GM12864 (cell line): ENCODE measurements at places on chromosomes 13 and 19.

DNA sequence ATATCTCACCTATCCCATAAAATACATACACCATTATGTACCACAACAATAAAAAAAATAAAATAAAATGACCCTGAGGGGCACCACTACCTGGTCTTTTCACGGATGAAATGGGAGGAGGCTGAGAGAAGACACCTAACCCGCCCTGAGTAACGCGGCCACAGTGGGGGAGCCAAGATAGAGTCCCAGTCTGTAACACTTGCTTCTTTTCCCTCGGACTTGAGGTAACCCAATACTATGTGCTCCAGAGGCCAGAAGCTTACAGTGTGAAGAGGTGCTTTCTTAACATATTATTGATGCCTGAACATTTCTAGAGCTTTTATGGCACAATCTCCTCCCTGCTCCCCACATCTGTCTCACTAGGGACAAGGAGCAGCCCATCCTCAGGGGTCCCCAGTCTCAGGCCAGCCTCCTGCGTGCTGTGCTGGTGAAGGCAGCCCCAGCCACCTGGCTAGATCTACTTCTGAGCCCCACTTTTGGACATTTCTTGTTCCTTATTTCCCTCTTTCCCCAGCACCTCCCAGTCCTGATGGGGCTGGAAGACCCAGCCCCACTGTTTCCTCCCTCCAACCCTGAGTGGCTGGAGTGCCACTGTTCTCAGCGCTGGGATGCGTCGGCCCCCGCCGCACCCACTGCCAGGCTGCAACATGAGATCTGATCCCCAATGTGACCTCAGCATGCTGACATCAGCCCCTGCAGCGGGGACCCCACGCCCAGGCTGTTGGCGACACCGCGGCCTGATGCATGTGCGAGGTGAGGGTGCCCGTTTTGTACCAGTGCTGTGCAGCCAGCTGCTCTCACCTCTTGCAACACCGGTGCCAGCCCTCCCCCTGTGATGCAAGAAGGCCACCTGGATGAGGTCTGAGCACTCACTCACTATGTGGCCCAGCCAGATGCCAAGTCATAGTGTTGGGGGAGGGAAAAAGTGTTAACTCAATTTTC is 143.3 kb downstream of the DCLK1 start:
- no peak for DNase-seq

DNA sequence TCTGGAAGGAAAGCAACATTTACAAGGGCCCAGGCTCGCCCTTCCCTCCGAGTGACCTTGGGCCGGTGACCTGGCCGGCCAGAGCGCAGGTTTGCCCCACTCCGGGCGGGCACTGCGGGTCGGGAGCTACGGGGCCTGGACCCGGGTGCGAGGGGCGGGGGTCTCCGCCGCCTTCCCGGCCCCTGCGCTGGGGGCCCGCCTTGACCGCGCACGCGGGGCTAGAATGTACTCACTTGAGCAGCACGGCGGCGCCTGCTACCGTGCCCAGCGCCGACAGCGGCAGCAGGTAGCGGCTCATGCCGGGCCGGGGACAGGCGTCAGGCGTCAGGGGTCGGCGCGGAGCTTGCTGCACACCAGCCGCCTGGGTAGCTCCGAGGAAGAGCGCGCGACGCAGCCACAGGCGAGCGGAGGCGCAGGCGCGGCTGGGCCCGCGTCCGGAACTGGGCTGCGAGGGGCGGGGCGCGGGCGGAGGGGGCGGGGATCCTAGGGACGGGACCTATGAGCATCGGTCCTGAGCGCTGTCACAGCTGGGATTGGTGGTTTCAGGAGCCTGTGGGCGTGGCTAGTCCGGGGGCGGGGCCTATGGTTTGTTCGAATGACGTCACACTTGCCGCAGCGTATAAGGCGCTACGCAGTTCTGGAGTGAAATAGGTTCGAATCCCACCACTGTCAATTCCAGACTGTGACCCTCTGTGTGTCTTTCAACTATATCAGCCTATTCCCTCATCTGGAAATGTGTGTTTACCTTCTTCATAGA is at the start of gene RDH13:
TSS of gene RDH13 (minus strand) at position 414 of the 757 bp plus-strand sequence. CDS start at position 298, 116 bp downstream.
- peak; percentile 90 for DNase-seq

- DNase-seq, result no peak
These were observed 709.0 kb upstream of the ARGLU1 start for GRCh38 chr13:107276936-107277335.

- DNase-seq, result peak; percentile 69
These were observed 90.2 kb downstream of the RAB20 start for GRCh38 chr13:110471156-110471832.

- no peak for DNase-seq
These were observed 4.9 kb upstream of the HTR2A start for GRCh38 chr13:46901721-46902120.

DNA sequence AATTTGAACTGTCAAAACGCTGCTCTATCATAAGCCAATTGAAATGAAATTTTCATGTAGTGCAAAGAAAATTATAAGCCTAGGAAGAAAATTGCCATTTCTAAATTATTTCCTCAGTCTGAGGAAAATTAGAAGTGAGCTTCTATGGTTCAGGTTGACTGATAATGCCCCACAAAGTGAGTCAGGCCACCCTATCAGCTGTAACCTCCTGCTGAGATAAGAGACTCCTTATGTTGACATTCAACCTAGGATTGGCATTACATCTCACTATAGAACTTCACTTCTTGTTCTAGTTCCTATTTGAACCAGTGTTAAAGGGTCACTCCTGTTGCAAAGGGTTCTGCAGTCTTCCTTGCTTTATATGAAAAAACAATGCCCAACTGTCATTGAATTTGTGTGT is 32.6 kb upstream of the RFC3 start:
- no peak for DNase-seq

DNA sequence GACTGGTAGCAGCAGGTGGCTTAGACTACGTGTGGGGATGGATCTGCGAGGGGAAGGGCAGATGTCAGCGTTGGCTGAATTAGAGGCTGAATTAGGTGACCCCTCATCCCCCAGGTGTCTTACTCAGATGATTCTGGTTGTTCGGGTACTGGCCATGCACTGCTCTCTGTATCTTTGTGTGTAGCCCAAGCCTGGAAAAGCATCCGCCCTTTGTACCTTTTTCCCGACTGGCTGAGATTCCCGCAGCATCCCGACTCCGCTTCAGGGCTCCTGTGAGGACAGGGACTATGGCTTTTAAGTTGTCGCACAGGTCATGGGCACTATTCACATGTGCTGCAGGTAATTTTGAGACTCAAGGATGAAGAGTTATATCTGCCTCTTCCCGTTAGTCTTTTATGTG is 7.2 kb downstream of the TFDP1 start:
- no peak for DNase-seq

GRCh38 chr19:43581467-43581866 is 5.9 kb downstream of the PINLYP start:
- no peak for DNase-seq

DNA sequence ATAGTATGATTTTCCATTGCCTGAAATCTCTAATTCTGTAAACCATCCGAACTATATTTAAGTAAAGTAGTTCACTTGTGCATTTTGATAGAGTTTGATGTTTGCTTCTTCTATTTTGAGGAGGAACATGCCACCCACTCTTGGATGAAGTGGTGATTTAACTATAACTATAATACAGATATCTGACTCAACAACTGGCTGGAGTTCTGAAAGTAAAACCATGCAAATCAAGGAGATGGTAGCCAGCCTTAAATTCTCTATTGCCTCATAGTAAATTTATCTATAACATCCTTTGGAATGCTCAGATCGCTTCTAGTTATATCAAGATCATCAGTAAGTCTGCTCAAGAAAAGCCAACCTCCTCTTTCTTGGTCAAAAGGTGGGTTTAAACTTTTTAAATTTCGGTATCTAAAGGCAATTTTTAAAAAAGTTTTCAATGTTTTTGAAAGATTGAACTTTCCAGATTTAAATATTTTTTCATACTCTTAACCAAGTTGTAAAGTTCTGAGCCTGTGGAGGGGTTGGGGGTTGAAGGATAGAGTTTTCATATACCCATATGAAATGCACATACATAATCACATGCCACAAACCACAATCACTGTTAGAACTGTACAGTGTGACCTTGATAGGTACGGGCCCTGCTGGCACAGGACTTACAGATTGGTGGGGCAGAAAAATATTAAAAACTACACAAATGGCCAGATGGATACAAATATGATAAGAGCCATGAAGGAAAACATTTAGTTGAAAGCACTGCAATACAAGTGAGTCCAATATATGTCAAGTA is 90.5 kb upstream of the RFC3 start:
- no peak for DNase-seq

DNA sequence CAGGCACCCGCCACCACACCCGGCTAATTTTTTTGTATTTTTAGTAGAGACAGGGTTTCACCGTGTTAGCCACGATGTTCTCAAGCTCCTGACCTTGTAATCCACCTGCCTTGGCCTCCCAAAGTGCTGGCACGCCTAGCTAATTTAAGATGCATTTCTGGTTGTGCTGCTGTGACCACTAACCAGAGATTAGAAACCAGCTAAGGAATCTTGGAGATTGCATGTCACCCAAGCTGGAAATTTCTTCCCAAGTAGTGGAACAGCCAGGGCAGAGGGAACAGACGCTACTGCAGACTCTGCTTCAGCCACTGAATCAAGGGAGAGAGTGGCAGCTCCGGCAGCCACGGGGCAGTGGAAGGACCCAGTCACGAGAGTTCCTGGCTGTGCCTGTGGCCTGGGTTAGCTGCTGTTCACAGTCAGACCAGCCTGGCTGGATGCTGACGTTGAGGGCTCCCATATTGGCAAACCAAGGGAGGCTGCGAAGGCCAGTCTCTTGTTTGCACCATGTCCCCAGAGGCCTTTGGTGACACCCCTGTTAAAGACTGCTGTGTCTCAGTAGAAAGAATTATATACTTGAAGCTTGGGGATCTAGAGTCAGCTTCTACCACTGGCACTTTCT is 7.9 kb downstream of the TPM4 start:
- DNase-seq, result no peak

GRCh38 chr19:17079710-17080439 is 4.3 kb downstream of the MYO9B start:
- peak; percentile 88 for DNase-seq

DNA sequence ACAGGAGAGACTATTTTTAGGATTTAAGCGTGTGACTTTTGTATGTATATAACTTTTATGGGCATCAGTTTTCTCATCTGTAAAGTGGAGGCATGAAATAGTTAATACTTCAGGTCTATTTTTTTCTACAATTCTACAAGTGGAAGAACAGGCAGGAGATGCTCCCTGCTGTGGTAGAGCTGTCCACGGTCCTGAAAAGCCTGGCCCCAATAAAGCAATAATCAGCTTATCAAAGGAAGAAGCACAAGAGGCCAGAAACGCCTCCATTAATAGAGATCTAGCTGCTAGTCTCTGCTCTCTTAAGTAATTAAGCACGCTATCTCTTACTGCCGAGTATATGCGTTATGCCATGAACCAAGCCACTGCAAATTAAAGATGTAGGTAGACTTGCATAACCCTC is 28.0 kb upstream of the WASF3 start:
- no peak for DNase-seq

GRCh38 chr19:37966211-37966661 is 59.2 kb downstream of the SIPA1L3 start:
- DNase-seq, result no peak

GRCh38 chr13:62593804-62594203 is 1178.2 kb upstream of the PCDH20 start:
- DNase-seq, result no peak

- no peak for DNase-seq
These were observed 1.6 kb upstream of the TPM4 start for GRCh38 chr19:16074488-16075365.

GRCh38 chr19:12623361-12624031 is 12.8 kb downstream of the ZNF791 start:
- no peak for DNase-seq

- DNase-seq, result no peak
These were observed 5.4 kb upstream of the TMPRSS9 start for GRCh38 chr19:2354670-2355069.

DNA sequence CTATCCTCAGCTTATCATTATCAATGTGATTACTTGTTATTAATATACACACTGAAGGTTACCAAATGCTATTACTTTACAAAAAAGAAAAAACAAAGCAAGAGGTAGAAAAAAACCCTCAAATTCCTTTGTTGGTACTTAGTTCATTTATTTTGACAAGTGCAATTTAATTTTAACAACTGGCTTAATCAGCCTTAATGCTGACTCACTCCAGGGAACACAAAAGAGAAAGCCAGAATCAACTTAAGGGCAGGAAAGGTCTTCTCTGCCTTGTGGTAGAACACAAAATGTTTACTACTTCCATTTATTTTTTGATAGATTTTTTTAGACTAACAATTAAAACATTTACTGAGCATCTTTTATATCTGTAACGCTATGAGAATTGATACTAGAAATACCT is 417.1 kb downstream of the PCDH17 start:
- no peak for DNase-seq

- no peak for DNase-seq
These were observed 911 bp downstream of the ENOX1 start for GRCh38 chr13:43785650-43786471.

DNA sequence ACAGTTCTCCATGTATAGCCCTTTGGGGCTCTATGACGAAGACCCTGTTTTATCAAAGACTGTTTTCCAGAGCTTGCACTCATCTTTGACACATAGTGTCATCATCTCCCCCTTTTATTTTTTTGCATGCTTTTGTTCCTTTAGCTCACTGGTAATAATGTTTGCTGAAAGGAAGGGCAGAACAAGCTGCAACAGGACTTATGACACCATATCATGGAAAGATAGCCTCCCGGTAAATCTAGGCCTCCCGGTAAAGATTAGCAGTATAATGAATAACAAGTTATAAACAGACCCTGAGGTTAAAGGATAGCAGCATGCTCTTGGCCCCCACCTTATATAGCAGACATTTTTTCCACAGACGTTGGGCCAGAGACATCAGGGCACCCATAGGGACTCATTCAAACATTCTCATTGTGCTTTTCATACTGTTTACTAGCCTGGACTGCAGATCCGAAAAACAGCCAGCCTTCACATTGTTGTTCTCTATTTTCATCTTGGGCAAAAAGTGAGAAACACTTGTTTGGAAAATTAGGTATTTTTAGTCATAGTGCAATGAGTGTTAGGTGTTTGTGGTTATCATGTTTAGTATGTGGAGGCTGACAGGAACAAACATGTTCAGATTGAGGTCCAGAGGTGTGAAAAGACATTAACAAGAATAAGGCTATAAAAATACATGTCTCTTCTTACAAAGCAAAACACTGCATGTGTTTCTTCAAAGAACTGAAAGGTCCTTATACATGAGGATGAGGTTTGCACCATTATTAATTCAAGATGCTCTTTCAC is 136.9 kb upstream of the SPRY2 start:
- no peak for DNase-seq

GRCh38 chr13:35474496-35475211 is 1.8 kb downstream of the MAB21L1 start:
- no peak for DNase-seq

- DNase-seq, result no peak
These were observed 5.8 kb downstream of the BCKDHA start for GRCh38 chr19:41403181-41403970.
